ENCODE measurements at places on chromosomes 5 and 9.
A peak's percentile ranks its signal among the peaks of the same experiment; 100 is the strongest.

DNA sequence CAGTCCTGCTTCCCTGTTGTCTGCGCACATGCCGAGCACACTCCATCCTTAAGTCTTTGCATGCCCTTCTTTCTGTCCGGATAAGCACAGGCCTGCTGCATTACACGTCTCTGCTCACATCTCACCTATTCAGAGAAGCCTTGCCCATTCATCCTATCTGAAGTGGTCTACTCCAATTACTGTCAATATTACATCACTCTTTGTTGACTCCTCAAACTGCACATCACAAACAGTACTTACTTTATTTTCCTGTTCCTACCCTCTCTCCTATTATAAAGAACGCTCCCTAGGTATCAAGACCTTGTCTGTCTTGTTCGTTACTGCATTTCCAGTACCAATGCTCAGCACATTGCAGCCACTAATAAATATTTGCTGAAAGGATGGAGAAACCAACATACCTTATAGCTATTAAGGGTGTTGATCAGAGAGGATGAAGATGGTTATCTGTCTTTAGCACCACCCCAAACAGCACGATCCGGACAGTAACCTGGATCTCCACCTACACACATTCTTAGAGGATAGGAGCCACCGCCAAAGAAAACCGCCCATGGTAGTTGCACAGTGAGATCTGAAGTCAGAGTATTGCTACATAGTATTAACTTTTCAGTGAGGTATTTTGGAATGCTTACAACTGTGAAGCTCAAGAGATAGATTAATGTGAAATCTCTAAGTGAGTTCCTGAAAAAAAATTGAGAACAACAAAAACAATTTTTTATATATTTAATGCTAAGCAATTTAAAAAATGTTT lies 1.6 kb upstream of the PRRC1 start:
- DNase-seq: no peak

- DNase-seq: no peak
Measured at GRCh38 chr5:133398646-133399101, 213.7 kb downstream of the FSTL4 start.

DNA sequence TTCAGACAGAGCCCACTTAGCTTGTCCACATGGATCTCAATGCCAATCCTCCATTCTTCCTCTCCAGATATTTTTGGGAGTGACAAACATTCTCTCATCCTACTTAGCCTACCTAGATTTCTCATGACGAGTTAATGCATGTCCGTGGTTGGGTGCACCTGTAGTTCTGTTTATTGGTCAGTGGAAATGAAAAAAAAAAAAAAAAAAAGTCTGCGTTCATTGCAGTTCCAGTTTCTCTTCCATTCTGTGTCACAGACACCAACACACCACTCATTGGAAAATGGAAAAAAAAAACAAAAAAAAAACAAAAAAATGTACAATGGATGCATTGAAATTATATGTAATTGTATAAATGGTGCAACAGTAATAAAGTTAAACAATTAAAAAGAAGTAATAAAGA lies 59.0 kb downstream of the BASP1 start:
- no peak for DNase-seq

- peak; percentile 1 for DNase-seq
Measured at GRCh38 chr9:25350011-25350410, 328.2 kb downstream of the TUSC1 start.

GRCh38 chr5:14123974-14124482 lies 19.1 kb upstream of the TRIO start:
- no peak for DNase-seq

GRCh38 chr5:105413406-105413990 lies 1850.9 kb upstream of the NUDT12 start:
- no peak for DNase-seq

DNA sequence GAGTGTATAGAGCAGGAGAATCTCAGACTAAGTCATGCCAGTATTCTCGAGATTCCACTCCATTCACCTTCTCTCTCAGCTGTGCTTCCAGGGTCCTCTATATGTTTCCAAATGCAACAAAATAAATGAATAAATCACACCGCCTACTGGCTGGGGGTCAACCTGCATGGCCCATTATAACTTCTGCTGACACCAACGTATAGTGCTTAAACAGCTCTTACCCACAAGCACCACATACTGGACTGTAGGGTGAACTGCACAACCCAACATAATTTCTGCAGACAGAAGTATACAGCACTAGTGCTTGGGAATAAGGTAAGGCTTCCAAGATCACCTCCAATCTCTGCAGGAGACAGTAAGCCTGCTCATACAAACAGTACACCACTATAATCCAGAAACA lies 33.1 kb upstream of the HTR4 start:
- DNase-seq: no peak

GRCh38 chr5:27315363-27316270 lies 277.2 kb upstream of the CDH9 start:
- DNase-seq: no peak

DNA sequence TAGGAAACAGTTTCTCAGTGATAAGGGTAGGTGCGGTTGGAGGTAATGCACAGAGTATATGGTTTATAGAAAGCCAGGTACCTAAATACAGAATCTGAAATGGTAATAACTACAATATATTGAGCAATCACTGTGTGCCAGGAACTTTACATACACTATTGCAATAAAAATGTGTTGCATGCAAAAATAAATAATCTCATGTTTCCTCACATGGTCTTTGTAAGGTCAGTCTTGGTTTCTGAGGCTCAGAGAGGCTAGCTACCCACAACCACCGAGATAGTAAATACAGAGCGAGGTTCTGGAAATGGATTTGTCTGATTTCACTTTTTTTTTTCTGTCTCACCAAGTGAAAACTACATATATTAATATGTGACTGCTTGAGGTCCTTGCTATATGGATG lies 128.9 kb downstream of the CAMK4 start:
- DNase-seq: no peak

DNA sequence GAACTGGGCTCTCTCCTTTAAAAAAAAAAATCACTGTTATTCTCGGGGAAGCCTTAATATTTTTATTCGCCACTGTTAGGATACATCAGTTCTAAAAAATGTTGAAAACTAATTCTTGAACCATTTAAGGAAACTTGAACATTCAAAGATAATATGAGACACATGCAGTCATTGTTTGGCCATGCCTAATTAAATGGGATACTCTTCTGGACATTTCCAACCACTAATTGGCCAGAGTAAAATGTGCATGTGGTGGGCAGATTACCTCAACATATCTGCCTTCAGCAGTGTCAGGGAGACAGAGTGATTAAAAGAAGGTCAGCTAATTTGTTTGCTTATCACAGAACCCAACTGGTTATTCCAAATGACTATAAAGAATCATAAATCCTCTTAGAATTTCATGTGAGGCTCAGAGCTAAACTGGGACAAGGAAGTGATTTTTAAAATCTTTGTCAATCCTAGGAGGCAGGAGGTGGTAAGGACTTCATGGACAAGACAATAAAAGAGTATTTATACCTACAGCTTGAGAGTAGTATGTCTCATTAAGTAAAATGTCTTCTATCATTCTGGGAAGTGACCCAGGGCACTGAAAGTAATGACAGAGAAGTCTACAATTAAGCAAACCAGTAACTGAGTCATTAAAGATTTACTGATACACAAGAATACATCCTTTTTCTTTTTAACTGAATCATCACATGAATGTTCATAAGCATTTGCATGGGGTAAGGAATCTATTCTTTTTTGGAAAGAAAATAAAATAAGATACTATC lies 242.9 kb upstream of the TRPM3 start:
- DNase-seq: no peak

GRCh38 chr5:140133514-140134167 lies 7.9 kb downstream of the IGIP start:
- DNase-seq: no peak

DNA sequence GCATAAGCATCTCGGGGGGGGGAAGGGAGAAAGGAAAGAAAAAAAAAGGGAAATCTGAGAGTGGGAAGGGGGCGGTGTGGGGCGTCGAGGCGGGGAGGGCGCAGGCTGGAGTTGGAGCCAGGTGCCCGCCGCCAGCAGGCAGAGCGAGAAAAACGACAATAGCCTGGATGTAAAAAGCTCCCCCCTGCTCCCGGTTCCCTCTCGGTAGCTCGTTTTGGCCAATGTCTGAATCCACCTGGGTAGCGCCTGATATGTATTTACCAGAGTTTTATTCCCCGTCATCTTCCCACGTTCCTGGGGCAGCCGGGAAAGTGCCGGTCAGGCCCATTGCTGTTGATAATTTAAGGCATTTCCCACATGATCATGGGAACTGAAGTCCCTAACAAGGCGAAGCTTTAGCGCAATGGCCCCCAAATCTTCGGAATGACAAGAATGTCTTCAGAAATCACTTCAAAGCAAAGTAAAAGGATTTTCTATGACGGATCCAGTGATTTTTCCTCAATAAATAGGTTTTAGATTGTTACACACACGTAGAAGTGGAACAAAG lies 3.0 kb upstream of the OTP start:
- no peak for DNase-seq

- DNase-seq: no peak
Measured at GRCh38 chr5:83377131-83377865, 94.2 kb upstream of the VCAN start.

- DNase-seq: no peak
Measured at GRCh38 chr5:139232147-139232724, 34.1 kb upstream of the SIL1 start.

- no peak for DNase-seq
Measured at GRCh38 chr5:132673488-132673887, 301 bp upstream of the IL4 start.

DNA sequence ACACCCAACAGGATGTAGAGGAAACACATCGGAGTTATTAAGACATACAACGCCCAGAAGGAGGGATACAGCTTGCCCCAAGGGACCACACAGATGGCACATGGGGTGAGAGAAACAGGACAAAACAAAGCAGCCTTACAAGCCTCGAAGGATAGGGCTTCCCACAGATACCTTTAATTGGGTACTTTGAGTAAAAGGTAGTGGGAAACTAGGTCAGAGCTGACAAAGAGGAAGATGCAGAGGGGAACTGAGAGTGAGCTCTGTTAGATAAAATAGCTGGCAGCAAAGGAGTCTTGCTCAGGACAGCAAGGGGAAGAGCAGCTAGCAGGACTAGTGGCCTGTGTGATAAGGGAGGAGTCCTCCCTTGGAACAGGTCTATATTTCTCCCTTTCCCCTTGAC lies 48.2 kb downstream of the OTP start:
- no peak for DNase-seq

- DNase-seq: no peak
Measured at GRCh38 chr5:10702040-10702629, 58.9 kb downstream of the DAP start.

DNA sequence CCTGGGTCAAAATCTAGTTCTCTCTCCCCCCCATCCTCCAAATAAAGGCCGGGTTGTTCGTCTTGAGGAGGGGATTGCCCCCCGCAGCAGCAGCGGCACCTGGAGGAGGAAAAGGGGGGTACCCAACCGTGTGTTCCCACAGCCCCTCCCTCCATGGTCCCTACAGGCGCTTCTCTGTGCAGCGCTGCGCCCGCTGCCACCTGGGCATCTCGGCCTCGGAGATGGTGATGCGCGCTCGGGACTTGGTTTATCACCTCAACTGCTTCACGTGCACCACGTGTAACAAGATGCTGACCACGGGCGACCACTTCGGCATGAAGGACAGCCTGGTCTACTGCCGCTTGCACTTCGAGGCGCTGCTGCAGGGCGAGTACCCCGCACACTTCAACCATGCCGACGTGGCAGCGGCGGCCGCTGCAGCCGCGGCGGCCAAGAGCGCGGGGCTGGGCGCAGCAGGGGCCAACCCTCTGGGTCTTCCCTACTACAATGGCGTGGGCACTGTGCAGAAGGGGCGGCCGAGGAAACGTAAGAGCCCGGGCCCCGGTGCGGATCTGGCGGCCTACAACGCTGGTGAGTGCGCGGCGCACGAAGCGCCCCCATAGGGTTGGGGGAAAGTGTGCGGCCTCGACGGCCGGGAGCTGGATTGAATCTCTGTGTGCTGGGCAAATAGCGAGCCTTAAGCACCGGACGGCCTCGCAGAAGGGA lies 3.5 kb downstream of the LHX2 start:
- DNase-seq: no peak

DNA sequence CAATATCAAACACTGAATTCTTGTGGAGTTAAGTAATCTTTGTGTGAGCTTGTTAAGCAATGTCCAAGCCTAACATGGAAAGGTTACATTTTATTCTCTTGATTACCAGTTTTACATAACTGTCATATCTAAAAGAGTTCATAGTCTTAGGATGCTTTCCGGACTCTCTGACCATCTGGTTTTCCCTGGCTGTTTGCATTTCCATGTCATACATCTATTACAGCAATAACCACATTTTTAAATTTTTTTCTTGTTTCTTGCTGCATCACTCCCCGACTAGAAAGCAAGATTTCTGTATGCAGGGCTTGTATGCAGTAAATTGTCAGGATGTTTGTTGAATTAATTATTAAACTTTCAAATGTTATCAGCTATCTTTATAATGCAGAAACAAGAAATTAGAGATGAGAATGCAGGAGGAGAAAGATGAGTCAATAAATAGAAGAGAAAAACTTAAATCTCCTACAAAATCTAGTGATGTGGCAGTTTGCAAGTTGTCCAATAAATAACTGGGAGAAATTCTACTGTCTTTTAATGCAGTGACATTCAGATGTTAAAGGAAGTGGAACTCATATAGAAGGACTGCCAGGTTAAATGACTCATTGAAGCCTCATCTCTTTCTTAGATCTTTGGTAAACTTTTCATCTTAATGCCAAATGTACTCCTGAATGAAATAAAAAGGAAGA lies 179.6 kb upstream of the SGCD start:
- peak; percentile 91 for DNase-seq

DNA sequence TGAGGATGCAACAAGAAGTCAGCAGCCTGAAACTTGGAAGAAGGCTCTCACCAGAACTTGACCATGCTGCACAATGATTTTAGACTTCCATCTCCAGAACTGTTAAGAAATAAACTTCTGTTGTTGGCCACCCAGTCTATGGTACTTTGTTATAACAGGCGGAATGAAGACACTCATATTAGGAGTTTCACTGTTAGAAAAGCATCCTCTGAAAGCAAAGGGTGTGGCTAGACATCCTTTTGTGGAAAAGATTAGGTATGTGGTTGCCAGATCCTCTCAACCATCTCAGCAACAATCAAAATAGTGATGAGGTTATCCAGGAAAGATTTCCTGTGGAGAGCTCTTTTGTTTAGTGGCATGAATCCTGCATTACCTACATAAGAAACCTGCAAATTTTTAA lies 20.7 kb downstream of the ITGA2 start:
- no peak for DNase-seq

- no peak for DNase-seq
Measured at GRCh38 chr5:125450771-125451170, 704.3 kb upstream of the ZNF608 start.

DNA sequence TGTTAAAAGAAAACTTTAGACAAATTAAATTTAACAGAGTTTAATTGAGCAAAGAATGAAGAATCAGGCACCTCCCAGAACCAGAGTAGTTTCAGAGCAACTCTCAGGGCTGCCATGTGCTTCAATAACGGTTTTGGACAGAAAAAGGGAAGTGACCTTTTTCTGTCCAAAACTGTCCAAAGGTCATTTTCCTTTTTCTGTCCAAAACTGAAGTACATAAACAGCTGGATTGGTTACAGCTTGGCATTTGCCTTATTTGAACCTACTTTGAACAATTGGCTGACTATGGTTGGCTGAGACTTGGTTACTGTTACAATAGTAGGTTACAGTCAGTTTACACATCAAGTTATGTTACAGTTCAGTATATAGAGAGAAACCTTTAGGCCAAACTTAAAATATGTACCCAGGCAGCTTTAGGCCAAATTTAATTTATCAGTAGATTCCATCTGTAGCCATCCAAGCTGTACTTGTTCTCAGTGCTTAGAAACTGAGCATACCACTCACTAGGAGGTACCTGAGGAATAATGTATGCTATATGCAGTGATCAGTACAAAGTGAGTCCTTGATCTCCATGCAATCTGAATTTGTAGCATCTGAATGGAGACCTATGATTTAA lies 44.0 kb downstream of the C9orf85 start:
- DNase-seq: no peak
